ENCODE measurements at places on chromosomes 4 and X. TPM values are rescaled to one million over a fixed set of nuclear protein-coding genes. Genes with fewer than 3 reads are reported as not detected.
A peak's percentile ranks its signal among the peaks of the same experiment; 100 is the strongest.

DNA sequence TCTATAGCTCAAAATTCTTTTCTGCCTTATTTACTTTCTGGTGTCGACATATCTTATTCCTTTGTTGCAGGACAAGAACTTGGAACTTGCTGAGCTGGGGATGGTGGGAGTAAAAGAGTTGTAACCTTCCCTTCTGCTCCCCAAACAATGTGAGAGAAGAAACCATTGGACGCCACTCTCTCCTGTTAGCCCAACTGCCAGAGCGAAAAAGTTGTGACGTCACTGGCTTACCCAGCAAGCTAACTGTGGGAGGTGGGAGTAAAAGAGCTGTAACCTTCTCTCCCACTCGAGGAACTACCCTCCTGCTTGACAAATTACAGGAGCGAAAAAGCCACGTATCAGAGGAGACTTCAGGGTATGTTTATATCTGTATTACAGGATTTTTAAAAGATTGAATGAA is 90.0 kb upstream of the PCDH10 start:
- no peak for DNase-seq

Gene CFAP47
- total RNA-seq, result 0.34 TPM

- no peak for DNase-seq
These were observed 1.1 kb downstream of the RAB39B start for GRCh38 chrX:155262970-155263754.

GRCh38 chrX:80423000-80423399 is 2.8 kb downstream of the TENT5D start:
- DNase-seq, result no peak

Gene NPY2R
- total RNA-seq, result not detected

DNA sequence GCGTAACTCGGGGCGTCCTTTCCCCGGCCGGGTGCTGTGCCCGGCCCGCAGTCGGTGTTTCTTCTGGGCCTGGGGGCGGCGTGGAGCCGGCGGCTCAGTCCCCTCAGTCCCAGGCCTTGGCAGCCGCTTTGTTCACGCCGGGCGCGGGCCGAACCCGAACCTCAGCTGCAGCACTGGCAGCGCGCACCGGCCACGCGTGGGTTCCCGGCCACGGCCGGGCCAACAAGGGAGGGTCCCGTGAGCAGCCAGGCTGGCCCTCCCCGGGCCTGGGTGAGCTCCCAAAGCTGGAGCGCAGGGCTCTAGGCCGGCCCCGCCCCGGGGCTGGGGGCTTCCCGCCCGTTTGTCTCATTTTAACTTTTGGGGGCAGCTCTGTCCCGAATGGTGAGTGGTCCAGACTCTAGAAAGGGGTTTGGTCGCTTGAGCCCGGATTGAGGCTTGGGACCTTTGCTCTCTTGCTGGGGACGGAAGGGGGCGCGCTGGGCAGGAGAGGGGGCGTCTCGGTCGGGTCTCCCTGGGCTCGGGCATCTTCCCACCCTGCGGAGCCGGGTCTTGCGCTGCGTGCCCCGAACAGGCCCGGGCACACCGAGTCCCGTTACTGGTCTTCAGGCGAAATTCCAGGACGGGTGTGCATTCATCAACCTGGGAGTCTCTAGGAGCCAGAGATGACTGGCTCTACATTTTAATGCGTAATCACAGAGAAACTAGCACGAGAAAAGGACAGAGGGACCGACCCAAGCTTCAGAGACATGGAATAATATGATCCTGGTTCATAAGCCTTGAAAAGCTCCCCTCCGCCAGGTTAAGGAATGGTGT is 177.1 kb downstream of the CBR4 start:
- peak; percentile 26 for DNase-seq

- DNase-seq, result no peak
These were observed 33.7 kb upstream of the MSL3 start for GRCh38 chrX:11724122-11725017.

Gene MBNL3
- total RNA-seq, result 29.8 TPM

GRCh38 chrX:64570204-64570603 is 175.0 kb upstream of the MTMR8 start:
- DNase-seq, result no peak

Gene SPACA5
- total RNA-seq, result not detected

DNA sequence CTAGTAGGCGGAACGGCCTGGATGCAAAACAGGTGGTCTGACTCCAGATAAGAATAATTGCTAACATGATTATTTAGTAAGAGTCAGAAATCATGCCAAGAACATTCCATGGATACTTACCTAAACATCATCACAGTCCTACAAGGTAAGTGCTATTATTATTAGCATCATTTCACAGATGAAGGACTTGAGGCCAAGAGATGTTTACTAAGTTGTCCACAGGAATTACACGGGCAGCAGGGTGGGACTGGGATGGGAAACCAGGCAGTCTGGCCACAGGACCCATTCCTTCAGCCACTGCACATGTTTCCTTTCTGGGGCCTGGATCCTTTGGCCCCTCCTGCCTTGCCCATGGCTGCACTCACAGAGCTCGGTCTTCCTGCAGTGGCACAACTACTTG is 48.3 kb downstream of the ANAPC4 start:
- DNase-seq, result no peak

GRCh38 chr4:3462321-3462789 is 751 bp upstream of the DOK7 start:
- no peak for DNase-seq

DNA sequence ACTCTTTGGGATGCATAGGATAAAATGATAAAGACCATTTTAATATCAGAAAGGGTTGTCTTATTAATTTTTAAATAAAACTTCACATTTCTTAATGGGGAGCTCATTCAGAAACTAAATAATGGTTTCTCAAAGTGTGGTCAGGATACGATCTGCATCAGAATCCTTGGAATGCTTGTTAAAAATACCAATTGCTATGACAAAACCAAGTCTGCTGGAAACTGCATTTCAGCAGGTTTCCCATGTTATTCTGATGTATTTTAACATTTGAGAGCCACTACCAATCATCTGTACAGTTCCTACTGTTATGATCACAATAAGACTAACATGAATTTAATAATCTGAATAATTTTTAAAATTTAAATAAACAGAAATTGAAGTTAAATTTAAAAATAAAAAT is 115.1 kb downstream of the SOWAHB start:
- DNase-seq, result no peak

DNA sequence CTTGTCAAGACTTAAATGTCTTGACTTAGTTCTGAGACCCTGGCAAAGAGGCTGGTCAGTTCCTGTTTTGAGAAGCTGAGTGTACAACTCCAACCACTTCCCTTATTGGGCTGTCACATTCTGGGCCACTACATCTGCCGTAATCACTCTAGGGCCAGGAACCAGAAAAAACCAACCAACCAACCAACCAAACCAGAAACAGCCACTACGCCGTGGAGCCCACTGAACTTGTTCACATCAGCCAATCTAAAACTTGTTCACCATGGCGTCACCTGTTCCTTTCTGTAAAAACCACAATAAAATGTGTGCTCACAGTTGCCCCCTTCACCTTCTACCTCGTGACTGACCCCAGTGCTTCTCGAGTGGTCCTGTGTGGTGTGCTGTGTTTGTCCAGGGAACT is 107.3 kb downstream of the JADE1 start:
- no peak for DNase-seq

Gene GAGE12J
- total RNA-seq, result not detected

DNA sequence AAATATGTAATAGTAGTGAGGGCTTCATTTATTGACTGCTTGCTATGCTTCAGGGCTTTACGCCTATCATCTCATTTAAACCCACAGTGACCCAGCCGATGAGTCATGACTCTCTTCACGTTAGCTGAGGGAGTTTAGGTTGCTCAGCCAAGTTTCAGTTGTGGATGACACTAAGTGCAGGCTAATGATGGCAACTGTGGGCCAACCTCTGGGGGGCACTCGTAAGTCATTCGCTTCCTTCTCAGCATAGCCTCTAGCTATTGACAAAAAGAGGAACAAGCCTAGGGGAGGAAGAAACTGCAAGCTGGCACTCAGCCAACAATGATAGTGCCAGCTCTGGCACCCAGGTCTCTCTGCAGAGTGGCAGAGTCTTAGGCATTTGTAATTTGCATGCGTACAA is 325.0 kb downstream of the ARHGAP10 start:
- DNase-seq, result no peak

Gene ASB11
- total RNA-seq, result not detected

- DNase-seq, result no peak
These were observed 294.0 kb downstream of the CCSER1 start for GRCh38 chr4:90421161-90421560.

Gene DGAT2L6
- total RNA-seq, result not detected

Gene FAM53A
- 10.5 TPM for total RNA-seq

Gene LRCH2
- 29.4 TPM for total RNA-seq

GRCh38 chr4:183905593-183906488 is 734 bp downstream of the STOX2 start:
- DNase-seq, result peak; percentile 62

- DNase-seq, result no peak
These were observed 470.6 kb upstream of the GALNTL6 start for GRCh38 chr4:171342646-171343045.
